Activated T-cell treated with anti-CD3 and anti-CD28 coated beads, Interleukin-2, amount 50 U/mL, for 4 hours (primary cell): ENCODE measurements at places on chromosomes 3 and 15. TPM values are rescaled to one million over a fixed set of nuclear protein-coding genes. Genes with fewer than 3 reads are reported as not detected.

PRTG gene
- total RNA-seq, result not detected

TIMP4 gene
- total RNA-seq, result 0.18 TPM

MDFIC2 gene
- total RNA-seq, result not detected

ADAMTS9 gene
- total RNA-seq, result not detected

ZNF592 gene
- 30.5 TPM for total RNA-seq

ROPN1 gene
- total RNA-seq, result not detected
